MG63 (cell line): ENCODE measurements at places on chromosomes 3 and 15. TPM values are rescaled to one million over a fixed set of nuclear protein-coding genes. Genes with fewer than 3 reads are reported as not detected.

Gene CLDN1
- total RNA-seq, result 1.3 and 4.0 TPM in 2 replicates

Gene DNAJA4
- not detected in 2 replicates for total RNA-seq

Gene STRIT1
- total RNA-seq, result not detected in 2 replicates

Gene HRG
- not detected in 2 replicates for total RNA-seq

Gene SLC7A14
- not detected in 2 replicates for total RNA-seq

Gene RAD51
- total RNA-seq, result 14.5 and 16.9 TPM in 2 replicates

Gene ASB14
- not detected in 2 replicates for total RNA-seq

Gene DLL4
- total RNA-seq, result not detected in 2 replicates

Gene SNURF
- not detected in 2 replicates for total RNA-seq

Gene WNT5A
- 14.2 and 21.7 TPM in 2 replicates for total RNA-seq

Gene GHSR
- not detected in 2 replicates for total RNA-seq

Gene MED12L
- total RNA-seq, result not detected in 2 replicates

Gene RARRES1
- total RNA-seq, result not detected in 2 replicates

Gene ZNF501
- 0.79 and 1.2 TPM in 2 replicates for total RNA-seq

Gene LDHAL6B
- not detected in 2 replicates for total RNA-seq

Gene ISLR
- total RNA-seq, result not detected in 2 replicates

Gene ZMYND10
- 0.43 TPM in 1 of 2 replicates, not detected in the other for total RNA-seq

DNA sequence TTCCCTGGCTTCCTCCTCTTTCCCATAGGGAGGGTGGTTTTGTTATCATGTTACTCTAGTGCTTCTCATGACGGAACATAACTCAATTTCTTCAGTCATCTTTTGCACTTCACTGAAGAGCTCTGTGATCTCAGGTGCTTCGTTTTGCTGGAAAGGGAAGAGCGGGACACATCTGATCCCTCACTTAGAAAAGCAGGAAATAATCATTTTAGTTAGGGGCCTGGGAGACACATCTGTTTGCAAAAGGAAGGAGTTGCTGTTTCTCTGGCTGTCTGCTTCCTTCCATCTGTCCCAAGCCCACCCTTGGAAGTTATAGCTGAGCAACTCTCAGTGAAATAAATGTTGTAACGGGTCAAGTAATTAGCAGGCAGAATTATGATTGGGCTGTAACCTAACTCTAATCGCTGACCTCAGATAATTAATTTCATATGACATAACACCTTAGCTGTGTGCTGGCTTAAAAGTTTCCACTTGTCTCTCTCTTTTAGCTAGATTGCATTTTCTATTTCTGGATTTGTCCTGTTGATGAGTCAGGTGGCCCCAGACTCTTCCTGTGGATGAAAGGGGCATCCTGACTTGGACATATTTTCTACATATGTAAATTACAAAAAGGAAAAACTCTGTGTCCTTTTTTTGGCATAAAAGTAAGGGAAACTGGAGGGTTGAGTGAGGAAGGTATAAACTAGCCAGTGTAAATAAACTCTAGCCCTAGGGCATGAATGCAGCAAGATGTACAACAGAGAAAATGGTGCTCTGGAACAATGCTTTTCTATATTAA lies 11.0 kb upstream of the FILIP1L start:
- no peak for DNase-seq

GRCh38 chr3:63523100-63523499 lies 129.4 kb upstream of the SNTN start:
- peak; percentile 1 for DNase-seq

GRCh38 chr3:126147932-126148683 lies 32.3 kb downstream of the ALDH1L1 start:
- DNase-seq, result no peak

DNA sequence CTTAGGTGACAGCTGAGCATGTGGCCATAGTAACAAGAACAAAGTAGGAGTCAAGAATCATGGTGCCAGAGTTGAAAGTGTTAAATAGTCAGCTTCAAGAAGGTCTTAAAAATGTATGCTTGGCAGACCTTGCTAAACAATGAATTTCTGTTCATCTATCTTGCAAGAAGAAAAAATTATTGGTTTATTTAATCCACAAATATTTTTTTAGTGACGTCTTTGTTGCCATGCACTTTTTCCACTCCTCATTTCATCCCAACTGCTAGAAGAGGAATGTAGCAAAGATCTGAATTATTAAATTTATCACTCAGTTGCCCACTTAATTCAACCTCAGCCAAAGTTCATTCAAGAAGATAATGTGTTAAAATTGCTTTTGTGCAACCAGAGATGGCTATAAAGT lies 3.2 kb upstream of the SLC4A7 start:
- no peak for DNase-seq

DNA sequence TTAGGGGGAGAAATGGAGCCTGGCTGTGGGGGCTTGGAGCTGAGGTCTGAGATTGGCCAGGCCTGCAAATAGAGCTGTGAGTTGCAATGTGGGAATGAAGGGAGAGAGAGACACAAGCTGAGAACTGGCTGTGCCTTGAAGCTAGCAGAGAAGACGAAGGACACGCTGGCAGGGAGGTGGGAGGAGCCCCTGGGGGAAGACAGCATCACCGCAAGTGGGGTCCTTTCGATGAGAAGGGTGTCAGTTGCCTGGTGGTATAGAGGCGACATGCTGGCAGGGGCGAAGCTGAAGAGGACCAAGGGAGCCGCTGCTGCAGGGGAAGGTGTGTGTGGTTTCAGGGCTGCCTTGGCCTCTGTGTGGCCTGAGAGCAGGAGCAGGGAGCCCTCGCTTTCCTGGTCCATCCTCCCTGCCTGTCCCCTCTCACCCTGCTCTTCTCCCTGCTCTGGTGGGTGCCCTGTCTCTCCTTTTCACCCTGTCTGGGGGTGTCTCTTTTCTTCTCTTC lies 5.5 kb downstream of the RHCG start:
- no peak for DNase-seq

- peak; percentile 56 for DNase-seq
These were observed 10.2 kb upstream of the MESP1 start for GRCh38 chr15:89761009-89761831.

- DNase-seq, result no peak
These were observed 33.6 kb downstream of the MECOM start for GRCh38 chr3:169629895-169630294.

DNA sequence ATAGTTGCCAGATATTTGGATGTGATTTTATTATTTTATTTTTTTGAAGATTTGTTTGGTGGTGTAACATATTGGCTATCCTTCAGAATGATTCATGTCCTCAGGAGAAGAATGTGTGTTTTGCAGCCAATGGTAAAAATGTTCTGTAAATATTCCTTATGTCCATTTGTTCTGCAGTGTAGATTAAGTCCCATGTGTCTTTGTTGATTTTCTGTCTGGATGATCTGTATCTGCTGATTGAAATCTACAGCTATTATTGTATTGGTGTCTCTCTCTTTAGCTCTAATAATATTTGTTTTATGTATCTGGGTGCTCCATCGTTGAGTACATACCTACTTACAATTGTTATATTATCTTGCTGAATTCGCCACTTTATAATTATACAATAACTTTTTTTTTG lies 1641.7 kb downstream of the OTOL1 start:
- no peak for DNase-seq

GRCh38 chr3:42066516-42067181 lies 24.5 kb upstream of the TRAK1 start:
- DNase-seq, result no peak

DNA sequence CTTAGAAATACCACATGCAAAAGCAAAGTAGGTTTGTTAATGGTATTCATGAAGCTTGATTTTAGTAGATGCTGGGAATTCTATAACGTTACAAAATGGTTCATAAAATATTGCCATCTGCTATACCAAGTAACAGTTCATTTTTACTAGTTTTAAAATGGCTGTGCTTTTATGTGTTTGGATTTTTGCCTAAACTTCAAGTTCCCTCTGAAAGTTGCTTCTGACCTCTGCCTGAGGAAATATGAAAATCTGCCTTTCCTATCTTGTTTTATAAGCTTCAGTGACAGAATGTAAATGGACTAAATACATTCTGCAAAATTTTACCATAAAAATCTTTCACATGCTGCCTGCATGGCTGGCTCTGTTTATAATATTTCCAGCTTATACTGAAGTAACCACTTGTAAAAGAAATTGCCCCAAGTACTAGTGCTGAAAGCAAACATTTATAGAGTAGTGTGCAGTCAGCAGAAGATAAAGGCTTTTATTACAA lies 560.7 kb upstream of the ROBO2 start:
- DNase-seq, result no peak

GRCh38 chr15:101134780-101135179 lies 117.1 kb downstream of the CHSY1 start:
- DNase-seq, result no peak

DNA sequence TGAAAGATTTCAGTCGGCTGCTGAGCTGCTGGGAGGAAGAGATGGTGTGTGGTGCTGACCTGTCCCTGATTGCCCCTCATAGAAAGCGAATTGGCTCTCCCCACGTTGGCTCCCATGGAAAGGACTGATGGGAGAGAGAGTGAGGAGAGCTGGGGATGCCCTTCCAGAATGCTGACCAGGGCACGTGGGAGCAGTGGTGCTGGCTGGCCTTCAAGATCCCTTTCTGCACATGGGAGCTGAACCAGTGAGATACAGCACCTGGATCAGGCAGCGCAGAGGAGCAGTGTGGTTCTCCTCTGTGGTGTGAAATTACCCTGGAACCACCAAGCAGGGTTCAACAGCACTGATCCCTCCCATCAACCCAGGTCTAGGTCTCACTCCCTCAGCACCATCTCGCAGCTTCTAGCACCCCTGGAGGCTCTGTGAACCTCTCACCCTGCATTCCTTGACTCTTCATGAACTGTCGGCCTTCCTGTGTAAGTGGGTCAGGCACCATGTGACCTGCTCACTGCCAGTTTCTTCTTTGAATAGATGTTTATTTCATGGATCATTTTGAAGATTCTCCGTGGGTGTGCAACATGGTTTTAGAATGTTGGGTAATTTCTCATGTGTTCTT lies 55.7 kb downstream of the CACNA1D start:
- no peak for DNase-seq

- no peak for DNase-seq
These were observed 660 bp upstream of the RTF1 start for GRCh38 chr15:41416128-41416741.

- DNase-seq, result no peak
These were observed 67.8 kb downstream of the GPR176 start for GRCh38 chr15:39852250-39852649.

GRCh38 chr3:155015776-155016436 lies 64.2 kb upstream of the MME start:
- DNase-seq, result no peak

DNA sequence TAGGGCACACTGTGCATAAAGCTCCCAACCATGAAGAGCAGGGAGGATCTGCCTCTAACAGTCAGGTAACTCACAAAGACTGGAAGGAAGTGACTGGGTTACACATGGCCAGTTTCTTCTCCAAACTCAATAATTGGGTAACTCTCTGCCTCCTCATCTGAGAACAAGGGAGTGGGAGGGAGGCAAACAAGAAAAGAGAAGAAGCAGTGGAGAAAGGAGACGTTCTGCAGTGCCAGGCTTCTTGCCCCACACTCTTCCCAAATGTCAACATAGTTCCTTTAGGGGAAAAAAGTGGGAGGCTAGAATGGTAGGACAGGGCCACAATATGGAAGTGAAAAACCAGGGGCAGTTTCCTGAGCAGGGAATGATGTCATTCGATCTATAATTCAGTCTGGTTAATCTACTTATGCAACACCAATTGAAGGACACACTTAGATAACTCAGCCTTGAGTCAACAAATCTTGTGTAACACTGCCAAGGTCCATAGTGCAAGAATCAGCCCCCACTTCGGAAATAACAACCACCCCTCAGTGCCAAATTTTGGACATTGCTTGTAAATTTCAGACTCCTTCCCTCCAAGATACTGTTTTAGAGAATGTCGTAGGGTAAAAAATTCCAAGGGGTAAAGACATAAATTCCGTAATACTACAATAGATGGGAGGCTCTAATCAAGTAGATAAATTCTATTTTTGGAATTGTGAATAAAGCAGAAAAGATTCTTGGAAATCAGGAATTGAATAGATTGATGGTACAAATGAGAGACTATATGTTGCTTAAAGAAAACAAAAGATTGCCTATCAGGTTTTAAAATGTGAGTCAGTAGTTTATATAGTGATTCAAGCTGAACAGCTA lies 143.0 kb downstream of the LPP start:
- DNase-seq, result peak; percentile 36
